ENCODE measurements at places on chromosomes 12 and 14.

GRCh38 chr14:81315341-81315740 lies 84.8 kb downstream of the STON2 start:
- DNase-seq = no peak

DNA sequence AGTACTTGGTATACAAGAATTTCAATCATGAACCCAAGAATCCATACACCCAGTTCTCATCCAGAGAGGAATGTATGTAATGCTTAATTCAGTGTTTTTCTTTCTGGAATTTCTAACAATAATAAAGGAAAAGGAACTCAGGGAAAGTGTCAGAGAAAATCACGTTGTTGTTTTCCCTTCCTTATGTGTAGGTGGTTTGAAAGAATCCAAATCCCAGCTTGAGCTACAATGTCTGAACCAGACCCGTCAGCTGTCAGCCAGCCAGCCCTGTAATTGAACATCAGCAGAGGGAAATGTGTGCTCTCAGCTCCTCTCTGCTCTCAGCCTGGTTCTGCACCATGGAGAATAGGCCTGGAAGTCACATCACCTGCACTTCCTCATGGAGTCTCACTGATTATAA lies 126.5 kb downstream of the TMEM30B start:
- DNase-seq = no peak

DNA sequence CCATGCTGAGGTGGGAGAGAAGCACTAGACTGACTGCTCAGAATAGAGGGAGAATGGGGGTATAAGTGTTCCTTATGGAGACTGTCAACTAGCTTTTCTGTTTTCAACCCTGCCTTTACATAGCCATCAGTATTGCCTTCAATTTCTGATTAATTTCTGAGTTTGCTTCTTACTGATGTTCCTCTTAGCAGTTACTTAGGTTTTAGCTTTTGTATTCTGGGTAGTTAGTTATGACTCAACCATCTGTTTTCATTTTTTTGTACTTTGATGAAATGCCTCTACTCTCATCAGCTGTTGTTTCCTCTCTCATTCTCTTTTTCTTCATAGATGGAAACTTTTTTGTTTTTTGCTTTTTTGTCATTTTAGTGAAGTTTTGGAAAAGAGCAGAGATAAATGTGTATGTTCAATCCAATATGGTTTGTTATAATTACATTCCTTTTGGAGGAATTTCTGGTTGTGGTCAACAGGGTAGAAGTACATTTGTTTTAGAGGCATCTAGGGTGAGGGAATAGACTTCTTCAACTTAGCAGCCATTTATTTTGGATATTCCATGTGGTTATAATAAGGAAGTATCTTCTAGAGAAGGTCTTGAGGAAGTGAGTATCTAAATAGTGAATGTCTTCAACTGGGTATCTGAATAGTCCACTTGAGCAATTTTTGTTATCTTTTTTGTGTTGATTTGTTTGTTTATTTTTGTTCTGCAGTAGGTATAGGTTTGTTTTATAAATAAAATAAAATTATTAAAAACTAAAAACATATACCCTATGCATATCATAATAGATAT lies 29.6 kb downstream of the PMCH start:
- no peak for DNase-seq

GRCh38 chr14:69441948-69442347 lies 42.6 kb upstream of the PLEKHD1 start:
- DNase-seq = no peak

GRCh38 chr12:112325157-112325556 lies 57.1 kb downstream of the HECTD4 start:
- no peak for DNase-seq

DNA sequence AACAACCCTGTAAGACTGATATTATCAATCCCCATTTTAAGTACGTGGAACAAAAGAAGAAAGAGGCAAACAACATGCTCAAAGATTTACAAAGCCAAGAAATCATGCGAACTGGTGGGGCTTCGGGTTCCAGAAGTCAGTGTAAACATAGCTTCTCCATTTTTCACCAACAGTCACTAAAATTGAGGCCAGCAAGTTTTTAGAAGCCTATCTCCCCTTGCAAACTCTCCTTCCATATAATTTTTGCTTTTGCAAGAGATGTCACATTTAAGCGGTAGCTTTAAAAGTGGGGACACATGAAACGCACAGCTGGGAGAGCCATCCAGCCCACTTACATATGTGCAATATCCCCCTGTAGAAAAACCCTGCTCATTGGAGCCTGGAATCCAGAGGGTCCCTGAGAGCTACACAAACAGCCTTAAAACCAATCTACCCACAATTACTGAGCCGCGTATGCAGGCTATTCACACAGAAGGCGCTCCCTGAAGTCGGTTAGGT lies 797 bp downstream of the SLC11A2 start:
- no peak for DNase-seq

DNA sequence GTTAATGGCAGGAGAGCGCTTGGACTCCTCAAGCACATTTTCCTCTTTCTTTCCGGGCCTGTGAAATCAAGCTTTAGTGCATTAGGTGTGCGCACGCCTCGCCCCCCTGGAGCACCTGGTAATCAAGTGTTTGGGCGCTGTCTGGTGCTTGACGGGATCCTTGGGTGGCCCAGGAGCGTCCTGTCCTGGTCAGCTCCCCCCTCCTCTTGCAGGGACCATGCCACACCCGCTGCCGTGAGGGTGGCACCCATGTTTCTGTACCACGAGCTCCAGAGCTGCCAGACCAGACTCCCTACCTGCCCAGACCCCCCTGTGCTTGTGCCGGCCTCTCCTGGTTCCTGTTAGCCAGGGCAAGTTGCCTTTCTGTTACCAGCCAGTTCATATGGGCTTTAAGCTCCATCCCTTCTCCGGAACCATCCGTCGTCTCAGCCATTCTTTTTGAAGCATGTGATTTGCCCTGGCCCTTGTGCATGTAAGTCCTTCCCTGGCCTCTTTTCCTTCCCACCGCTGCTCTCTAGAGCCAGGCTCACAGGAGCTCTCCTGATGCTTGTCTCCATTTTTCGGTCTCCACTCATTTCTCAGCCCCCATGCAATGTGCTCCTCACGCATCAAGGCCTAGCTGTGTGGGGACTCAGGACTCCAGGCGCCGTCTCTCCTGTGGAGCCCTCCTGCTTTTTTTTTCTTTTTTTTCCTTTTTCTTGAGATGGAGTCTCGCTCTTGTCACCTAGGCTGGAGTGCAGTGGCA lies 66.1 kb downstream of the EP400 start:
- DNase-seq = no peak

- DNase-seq = no peak
Measured at GRCh38 chr14:80426683-80427082, 215.4 kb upstream of the DIO2 start.

DNA sequence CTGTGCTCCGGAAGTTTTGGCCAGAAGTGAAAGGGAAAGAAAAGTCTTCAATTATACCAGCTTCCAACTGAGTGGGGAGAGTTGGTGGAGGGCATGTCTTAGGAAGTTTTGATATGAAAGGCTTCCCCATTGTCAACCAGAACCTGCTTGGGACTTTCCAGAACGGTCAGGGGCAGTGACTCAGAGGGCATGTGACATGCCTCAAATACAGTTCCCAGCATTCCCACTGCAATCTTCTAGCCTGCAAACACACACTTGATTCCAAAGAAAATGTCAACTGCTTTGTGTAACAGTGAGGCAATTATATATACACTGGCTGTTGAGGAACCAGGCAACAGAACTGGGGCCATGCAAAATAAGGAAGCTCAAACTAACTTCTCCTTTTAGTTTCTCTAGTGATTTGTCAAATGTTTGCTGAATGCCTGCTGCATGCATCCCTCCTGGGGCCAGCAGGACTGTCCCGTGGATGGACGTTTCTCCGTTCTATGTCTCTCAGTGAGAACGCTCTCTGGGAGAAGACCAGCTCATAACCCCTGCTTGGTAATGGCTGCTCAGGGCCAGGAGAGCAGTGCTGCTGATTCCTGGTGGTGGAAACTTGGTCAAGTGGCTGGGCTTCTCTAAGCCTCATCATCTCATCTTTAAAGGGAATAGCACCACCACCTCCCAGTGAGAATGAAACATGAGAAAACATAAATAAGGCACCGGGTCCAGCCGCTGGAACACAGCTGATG lies 18.3 kb downstream of the SLC25A47 start:
- DNase-seq = no peak

DNA sequence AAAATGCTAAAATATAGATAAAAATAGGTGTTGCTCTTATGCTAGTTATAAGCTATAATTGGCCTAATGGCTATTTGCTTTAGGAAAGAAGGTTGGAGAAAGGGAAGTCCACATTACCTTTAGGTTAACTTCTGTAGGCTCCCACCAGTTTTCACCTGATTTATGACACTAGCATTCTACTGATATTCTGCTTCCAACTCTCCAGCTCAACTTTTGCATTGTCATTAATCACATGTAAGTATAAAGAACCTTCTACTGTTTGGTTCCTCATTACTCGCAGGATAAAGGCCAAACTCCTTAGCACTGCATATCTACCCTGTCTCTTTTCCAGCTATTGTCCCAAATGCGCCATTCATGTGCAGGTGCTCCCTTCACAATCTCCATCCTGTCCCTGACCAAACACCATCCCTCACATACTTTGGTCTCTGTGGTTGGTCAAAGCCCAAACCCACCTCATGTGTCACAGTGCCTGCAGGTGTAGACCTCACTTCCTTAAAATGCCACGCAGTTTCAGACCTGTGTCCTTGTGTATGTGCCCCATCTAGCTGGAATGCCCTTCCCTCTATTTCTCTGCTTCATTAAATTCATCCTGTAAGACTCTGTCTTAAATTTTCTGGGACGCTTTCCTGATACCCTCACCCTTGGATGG lies 3.3 kb downstream of the DDHD1 start:
- no peak for DNase-seq

DNA sequence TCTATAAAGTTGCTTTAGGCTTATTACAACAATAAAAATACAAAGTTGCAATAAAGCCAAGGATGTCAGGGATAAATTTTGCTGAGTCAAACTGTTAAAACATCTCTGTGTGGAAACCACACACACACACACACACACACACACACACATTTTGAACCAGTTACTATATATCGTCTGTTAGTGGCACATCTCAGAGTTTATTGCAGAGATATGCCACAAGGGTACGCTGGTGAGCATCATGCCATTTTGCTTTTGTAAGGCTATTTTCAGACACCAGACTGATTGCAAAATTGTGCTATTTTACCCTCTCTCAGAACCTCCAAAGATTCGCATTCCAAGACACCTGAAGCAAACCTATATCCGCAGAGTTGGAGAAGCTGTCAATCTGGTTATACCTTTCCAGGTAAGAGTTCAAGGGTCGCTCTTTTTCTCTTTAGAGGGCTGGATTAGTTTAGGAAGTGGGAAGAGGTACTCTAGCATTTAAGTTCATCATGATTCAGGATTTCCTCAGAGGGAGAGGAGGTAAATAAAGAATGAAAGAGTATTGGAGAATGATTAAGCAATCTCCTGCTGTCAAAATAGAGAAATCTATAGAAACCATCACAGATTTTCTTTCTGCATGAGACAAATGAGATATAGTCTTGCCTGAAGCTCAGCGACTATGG lies 27.3 kb upstream of the CHPT1 start:
- no peak for DNase-seq

DNA sequence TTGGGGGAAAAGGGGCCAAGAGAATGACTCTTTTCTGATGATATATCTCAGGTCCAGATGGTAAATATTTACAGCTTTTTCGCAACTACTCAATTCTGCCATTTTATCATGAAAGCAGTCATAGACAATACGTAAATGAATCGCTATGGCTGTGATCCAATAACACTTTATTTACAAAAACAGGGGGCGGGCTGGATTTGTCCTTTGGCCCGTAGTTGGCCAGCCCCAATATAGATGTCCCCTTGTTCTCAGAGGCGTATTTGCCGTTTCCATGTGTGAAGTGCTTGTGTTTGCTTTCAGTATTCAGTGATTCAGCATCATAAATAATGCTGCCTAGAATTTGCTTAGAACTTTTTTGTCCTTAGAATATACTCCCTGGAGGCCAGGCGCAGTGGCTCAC lies 77.2 kb downstream of the CCDC92 start:
- no peak for DNase-seq

- DNase-seq = no peak
Measured at GRCh38 chr12:127599436-127599835, 667.5 kb upstream of the TMEM132C start.

GRCh38 chr12:19761463-19761862 lies 322.2 kb downstream of the AEBP2 start:
- DNase-seq = no peak

DNA sequence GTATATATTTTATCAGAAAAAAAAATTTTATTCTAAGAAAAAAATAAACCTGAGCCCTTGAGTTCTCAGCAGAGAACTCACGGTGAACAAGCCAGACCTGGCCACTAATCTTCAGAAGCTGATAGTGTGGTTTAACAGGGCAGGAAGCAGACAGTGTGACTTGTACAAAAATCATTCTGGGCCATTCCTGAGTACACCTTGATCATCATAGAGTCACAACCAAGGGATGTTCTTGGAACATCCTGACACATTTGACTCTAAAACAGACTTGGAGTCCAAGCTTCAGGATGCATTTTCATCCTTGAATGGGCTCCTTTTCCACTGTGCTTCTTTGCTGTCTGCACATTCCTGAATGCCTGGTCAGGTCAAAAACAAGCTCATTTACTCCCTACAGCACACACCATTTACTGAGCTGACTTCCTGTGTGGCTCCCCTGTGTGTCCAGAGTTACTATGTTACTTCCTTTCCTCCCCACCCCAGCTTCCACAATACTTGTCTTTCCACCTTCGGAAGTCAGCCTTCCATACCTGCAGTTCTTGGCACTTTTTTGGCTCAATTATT lies 112.0 kb downstream of the ANO6 start:
- DNase-seq = no peak

GRCh38 chr12:90274407-90274806 lies 565.8 kb upstream of the ATP2B1 start:
- DNase-seq = no peak

Data from right kidney (tissue), 9 donors.